Glutamatergic neuron (in vitro differentiated cells): ENCODE measurements at places on chromosomes 7 and 10. TPM values are rescaled to one million over a fixed set of nuclear protein-coding genes. Genes with fewer than 3 reads are reported as not detected.

The ARHGEF35 gene
- total RNA-seq: 0.69 TPM

The KLF14 gene
- not detected for total RNA-seq

The TWIST1 gene
- total RNA-seq: not detected

The RHOBTB1 gene
- total RNA-seq: 14.4 TPM

The BAMBI gene
- 5.8 TPM for total RNA-seq

DNA sequence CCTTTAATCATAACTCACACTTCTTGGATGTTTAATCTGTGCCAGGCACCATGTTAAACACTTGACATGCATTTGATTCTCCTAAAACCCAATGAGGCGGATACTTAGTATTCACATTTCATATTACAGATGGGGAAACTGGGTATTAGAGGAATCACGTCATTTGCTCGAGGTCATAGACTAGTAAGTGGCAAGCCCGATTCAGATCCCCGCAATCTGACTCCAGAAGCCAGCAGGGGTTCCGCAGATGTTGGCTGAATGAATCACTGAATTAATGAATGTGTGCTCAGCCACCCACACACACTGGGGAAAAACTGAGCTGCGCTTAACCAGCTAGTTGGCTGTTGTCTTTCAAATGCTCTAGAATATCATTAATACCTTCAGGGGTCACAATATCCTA is 22.5 kb upstream of the ENO4 start:
- no peak for DNase-seq

DNA sequence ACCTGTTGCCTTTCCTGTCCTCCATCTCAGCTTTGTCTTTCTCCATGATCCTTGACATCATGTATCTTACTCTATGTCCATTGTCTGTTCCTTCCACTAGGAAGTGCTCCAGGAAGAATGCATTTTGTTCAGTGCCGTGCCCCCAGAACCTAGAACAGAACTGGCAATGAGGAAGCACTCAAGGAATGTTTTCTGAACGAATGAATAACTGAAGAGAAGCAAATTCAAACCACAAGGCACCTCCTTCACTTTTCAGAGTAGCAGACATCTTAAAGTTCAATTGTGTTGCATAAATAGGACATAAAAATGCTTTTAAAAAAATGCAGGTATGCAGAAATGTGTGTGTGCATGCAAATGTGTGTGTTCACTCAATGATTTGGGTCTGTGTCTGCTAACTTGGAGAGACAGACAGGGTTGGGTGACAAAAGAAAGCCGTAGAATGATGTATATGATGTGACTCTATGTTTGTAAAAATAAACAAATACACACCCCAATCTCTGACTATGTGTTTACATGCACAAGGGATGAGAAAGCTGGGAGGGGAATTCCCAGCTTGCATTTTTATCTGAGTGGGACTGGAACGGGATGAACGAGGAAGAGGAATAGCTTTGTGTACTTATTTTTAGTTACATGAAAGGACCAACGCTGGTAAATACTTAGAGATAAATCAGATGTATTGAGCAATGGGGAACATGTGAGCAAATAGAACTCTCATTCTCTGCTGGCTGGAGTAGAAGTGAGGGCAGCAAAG is 237.7 kb downstream of the FANK1 start:
- DNase-seq: no peak

DNA sequence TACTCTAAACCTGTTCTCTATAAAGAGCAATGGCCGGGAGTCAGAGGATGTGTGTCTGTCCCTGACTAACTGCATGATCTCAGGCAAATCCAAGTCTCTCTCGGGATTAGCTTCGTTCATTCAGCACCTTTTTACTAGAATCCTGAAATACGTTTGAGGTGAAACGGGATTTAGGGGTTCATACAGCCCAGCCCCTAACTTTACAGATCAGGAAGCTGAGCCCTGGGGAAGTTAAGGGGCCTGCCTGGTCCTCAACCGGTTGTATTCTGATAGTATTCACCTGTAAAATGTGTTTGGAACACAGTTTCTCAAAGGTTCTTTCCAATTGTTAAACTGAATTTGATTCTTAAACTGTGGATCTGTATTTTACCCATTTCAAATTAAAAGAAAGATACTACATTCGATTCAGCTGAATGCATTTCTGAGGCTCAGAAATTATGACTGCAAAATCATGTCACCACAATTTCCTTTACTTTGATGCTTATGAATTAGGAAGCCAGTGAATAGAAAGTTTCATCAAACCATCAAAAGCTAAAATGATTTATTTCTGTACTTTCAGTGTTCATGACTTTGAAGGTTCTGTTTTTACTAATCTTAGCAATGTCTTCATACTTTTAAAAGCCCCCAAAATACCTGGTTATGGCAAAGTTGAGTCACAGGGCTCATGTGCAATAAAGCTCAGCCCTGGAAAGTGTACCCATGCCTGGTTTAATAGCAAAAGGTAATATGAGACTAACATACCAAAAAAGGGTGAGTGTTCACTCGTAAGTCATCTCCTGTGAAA is 28.9 kb upstream of the EZH2 start:
- no peak for DNase-seq

- no peak for DNase-seq
Measured at GRCh38 chr10:99403674-99404073, 26.8 kb downstream of the GOT1 start.

GRCh38 chr10:33390046-33390445 is 55.6 kb upstream of the NRP1 start:
- no peak for DNase-seq

DNA sequence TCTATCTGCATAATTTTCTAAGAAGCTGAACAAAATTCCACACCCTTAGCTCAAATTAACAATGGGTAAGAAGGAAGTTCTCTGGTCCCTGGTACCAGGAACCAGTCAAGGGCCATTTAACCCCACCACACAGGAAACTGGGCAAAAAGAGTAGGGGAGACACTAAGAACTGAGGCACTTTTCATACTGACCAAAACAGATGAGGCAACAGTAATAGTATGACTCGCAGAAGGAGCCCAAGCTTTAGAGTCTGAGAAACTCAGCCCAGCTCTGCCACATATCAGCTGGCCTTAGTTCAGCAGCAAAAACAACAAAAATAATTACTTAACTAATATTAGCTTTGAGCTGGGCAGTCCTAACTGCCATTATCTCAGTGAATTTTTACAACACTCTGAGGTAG is 221.2 kb downstream of the FAM107B start:
- no peak for DNase-seq

DNA sequence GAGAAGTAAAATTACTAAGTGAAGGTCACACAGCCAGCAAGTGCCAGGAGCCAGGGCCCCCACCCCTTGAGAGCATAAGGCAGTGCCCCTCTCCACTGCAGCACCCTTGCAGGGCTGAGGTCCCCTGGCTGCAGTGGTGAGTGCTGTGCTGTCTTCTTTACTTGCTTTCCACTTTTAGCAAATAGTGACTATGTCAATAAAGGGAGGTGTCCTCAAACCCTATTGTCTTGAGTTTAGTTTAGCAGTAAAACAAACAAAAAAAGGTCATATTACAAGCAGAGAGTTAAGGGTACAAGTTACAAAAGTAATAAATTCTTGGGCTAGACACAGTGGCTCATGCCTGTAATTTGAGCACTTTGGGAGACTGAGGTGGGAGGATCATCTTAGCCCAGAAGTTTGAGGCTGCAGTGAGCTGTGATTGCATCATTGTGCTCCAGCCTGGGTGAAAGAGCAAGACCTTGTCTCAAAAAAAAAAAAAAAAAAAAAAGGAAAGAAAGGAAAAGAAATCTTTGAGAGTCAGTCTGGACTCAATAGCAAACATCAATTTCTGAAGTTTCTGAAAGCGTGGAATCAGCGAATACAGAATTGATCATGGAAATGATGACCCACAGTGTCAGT is 39.0 kb upstream of the KIF5B start:
- no peak for DNase-seq
